GM13976 (cell line): ENCODE measurements at places on chromosomes 13 and 19.

DNA sequence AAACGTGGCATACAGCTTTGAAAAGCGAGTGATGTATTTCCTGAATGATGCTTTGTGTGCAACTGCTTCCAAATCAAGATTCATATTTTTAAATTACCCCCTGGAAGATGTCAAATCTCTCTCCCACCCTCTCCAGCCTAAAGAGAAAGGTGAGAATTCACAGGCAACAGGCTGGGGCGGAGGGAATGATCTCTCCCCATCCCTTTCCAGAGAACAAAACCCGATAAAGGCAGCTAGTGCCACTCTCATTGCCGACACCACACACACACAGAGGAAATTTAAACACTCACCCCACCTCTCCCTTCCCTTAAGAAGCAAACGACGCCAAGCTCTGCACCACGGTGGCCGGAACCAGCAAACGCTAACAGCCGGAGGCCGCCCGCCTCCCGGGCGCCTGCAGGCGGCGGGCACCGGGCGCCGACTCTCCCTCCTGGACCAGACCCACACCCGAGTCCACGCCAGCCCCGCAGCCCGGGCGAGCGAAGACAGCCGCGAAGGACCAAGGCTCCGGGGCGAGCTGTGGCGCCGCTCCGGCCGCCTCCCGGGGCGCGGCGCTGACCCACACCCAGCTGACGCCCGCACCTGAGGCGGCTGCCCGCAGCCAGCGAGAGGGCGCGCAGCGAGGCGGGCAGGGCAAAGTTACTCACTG lies 477 bp downstream of the LNX2 start:
- DNase-seq: peak; percentile 62

DNA sequence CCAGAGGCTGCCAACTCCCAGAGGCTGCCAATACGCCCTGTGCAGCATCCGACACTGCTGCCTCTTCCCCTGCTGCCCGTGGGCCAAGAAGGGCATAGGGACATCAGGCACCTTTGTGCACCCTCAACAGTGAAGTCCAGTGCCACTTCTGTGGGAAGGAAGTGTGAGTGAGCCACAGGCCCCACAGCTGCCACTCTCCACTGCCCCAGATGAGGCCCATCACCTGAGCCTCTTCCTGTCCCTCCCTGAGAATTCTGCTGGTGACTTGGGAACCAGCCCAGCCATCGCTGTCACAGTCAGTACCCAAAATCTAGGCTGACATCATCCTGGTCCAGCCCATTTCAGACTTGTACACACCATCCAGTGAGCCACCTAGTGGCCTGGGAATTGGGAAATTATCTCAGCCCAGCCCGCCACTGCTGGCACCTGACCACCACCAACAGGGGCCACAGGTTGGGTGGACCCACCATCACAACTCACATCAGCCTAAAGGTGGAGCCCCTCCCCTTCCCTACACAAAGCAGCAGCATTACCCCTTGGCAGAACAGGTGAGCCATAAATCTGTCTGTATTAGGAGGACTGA lies 733.9 kb upstream of the KLHL1 start:
- no peak for DNase-seq

- no peak for DNase-seq
These were observed 122.5 kb downstream of the STK24 start for GRCh38 chr13:98454389-98454881.

DNA sequence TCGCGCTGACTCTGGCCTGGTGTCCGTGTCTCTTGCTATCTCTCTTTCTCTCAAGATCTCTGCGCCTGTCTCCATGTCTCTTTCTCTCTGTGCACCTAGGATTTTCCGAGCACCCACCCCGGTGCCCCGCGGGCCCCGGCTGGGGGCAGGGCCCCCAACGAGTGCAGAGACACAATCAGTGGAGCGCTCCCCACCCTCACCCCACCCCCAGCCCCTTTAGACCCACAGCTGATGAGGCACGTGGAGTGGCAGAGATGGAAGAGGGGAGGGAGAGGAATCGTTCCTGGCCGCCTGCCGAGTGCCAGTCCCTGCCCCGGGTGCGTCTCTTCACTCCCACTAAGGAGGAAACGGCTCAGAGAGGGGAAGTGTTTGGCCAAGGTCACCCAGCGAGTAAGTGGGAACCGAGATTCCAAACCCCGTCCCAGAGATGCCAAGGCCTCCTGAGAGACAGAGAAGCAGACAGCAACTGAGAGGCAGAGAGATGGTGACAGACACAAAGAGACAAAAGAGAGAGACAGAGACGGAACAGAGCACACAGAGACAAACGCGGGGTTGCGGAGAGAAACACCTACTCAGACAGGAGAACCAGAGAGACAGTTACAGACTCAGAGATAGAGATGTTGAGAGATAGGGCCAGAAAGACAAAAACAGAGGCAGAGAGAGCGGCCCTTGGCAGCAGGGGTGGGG lies 626 bp upstream of the BCL3 start:
- no peak for DNase-seq

DNA sequence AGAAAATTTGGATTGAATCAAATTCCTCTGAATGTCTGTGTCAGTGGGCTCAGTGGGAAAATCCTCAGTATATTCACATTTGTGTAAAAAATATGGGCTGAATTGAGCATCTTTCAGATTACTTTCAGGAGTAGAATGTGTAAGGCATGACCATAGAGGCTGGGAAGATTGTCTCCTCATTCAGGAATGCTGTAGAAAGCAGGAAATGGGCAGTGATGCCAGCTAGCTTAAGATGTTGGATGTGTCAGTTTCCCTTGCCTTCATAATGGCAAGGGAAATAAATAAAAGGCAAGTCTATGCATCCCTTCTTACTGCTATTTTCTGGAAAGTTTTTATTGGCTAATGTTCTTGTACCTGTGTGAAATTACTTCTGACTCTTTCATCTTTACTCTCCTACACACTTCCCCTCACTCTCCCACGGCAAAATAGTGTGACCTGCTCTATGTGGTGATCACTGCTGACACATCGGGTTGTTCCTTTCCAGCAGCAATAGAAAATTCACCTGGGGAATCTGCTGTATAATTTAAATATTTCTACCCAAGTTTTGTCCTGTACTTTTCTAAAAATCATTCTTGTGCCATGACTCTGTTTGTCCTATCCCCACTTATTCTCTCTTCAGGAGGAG lies 103.2 kb downstream of the LMO7 start:
- DNase-seq: peak; percentile 42

DNA sequence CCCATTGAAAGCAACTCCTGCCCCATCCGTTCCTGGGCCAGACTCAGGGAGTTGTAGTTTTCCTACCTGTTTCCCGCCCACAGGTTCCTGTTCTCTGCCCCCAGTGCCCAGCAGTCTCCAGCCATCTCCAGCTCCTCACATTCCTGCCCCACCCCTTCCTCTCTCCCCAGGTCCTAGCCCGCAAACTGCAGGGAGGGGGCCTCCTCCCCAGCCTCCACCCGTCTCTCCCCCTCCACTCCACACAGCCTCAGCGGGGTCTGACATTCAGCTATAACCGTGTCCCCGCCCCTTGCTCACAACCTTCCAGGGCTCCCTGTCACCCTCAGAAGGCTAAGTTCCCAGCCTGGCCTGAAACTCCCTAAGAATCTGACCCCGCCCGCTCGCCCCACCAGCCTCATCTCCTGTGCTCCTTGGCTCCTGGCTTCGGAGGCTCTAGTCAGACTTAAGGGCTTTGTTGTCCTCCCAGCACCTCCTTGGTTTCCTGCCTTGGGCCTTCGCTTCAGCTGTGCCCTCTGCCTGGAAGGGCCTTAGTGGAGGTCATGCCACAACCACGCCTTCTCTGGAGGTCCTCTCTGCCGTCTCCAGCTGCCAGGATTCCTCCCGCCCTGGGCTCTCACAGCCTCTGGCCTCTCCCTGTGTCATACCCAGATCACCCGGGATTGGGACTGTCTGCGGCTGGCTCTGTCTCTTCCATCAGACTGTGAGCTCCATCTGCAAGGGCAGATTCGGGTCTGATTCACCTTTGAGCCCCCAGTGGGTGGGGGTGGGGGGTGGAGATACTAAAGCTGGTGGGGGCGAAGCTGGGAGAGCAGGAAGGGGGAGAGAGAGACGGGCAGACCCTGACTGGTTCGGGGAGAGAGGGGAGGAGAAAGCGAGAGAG lies 5.1 kb upstream of the SPACA6 start:
- DNase-seq: no peak

DNA sequence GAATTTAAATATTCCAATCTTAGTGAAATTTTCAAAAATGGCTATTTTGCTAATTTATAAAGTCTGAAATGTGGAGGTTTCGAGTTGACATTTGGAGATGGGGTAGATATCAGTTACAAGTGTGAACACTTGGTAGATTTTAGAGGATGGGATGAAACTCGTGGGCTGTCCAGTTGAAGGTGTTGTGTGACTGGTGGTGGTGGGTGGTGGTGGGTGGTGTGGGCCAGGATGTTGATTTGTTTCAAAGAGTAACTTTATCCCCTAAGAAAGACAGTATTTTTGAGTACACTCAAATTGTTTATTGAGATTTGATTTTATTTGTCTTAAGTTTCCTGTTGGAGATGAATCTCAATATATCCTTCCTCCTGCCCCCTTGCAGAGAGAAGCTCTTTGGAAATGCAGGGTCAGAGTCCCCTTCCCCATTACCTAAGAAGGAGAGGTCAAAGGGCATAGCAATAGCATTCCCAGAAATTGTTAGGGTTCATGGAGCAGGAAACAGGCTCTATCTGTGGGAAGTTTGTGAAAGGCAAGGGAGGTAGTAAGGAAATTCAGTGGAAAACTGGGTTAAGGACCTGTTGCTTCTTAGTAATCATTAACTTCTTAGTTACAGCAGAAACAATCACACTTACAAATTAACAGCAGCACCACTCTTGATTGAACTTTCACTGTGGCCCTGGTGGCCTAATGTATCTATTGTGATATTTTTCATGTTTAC lies 133.6 kb upstream of the RNF113B start:
- DNase-seq: no peak

GRCh38 chr13:48281556-48281955 lies 22.0 kb upstream of the RB1 start:
- DNase-seq: no peak

GRCh38 chr19:1507763-1508506 lies 4.9 kb downstream of the ADAMTSL5 start:
- DNase-seq: peak; percentile 97

DNA sequence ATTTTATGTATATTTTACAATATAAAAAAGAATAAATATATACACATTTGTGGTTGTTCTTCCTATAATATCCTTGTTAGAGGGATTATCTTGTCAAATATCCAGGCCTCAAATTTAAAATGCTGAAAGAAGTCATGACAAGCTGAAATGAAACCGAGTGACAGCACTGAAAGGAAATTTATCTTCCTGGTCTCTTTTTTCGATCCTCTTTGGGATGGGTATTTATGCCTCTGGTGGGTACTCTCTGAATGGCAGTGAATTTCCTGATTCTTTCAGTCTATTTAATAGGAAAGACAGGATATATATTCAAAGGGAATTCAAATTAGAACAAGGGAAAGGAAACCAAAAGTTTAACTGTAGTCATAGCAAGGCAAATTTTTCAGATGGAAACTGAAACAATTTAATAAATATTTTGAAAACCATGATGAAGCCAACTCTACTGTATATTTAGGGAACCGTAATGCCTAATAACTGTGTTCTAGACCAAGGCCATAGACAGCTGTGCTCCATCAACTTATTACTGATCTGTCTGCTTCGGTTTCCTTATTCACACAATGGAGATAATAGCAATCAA lies 97.9 kb downstream of the DLEU7 start:
- no peak for DNase-seq

DNA sequence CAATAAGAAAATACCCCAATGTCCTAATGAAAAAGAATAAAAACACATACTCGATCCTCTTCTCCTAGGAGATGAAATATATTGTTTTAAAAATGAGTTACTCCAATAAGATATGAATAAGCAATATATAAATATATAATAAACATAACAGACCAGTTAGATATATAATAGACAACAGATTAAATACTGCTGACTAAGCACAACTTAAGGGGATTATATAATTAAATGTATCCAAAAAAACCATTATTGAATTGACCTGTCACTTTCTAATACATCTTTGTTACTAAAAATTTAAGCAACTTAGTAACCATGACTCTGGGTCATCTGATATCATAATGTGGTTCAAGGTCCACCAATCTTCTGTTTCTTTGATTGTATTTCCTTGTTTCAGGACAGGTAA lies 14.0 kb upstream of the ZNF780B start:
- no peak for DNase-seq
